ENCODE measurements at places on chromosomes 13 and 19.

- no peak for DNase-seq
These were observed 811 bp downstream of the ARMC6 start for GRCh38 chr19:19034204-19034624.

GRCh38 chr19:47094557-47095475 lies 18.8 kb downstream of the ZC3H4 start:
- no peak for DNase-seq

GRCh38 chr13:29165216-29165615 lies 345.1 kb downstream of the MTUS2 start:
- DNase-seq, result no peak

DNA sequence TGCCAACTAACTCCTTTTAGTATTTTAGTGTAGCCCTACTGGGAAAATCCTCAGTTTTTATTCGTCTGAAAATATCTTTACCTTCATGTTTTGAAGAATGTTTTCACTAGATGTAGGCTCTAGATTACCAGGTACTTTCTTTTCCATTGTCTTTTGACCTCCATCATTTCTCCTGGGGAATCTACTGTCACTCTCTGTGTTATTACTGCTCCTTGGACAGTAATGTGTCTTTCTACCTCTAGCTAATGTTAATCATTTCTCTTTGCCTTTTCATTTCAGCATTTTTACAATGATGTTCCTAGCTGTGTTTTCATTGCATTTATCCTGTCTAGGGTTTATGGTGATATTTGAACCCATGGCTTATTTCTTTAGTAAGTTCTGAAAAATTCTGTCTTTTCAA lies 61.9 kb downstream of the SPACA7 start:
- DNase-seq, result no peak

DNA sequence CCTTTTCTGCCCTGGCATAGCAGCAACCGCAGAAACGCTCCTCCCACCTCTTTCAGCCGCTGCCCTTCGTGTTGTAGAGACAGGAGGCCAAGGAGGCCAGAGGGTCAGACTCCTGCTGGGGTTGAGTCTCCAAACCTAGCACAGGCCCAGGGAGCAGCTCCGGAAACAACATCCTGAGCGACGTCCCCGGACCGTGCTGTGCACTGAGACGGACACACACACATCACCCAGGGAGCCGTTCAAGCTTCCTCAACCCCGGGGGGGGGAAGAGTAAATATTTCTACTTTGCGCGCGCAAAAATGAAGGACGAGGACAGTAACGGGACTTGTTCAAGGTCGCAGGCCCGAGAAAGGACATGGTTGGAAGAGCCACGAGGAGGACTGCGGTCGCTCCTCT lies 657 bp downstream of the ZNF550 start:
- DNase-seq, result no peak

DNA sequence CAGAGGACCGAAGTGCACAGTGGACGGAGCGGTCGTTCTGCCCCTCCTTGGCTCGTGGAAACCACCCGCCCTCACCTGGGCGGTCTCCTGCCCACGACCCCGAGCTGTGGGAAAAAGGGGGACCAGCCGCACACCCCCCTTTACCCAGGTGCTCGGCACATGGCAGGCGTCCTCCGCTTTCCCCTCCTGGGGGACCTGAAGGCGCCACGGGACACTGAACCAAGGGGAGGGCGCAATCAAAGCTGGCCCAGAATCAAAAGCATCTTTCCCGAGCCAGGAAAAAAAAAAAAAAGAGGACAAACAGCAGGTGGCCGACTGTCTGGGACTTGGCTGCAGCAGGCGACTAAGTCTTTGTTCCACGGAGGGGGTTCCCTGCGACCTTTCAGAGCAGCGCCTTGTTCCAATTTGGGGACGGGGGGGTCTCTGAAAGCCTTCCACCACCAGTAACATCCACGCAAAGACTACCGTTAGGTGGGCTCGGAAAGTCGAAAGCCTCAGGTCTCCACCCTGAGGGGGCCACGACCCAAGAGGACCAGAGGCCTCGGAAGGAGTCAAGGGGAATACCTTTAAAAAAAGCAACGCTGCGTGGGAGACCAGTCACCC lies 1.1 kb downstream of the MBD3 start:
- DNase-seq, result no peak

- DNase-seq, result no peak
These were observed 91.5 kb downstream of the TSC22D1 start for GRCh38 chr13:44484562-44485138.

DNA sequence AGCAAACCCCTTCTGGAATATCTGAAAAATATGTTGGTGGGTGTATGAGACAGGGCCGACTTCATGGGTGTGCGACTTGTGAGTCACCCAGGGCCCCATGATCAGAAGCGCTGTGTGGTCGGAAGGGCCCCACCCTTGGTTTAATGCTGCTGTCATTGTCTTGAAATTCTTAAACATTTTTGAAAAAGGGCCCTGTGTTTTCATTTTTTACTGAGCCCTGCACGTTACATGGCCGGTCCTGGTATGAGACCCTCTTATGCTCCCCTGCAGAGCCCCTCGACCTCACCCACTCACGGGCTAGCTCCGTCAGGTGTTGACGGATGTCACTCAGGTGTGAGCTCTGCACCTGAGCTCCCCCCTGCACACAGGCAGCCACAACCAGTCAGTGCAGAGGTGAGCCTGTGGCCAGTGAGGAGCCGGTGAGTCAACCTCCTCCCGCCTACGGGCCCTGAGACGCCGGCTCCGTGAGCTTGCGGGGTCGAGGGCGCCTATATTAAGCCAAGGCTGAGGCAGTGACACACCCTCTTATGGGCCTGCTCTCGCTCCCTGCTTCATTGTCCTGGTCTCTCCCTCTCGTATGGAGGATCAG lies 27.7 kb downstream of the GADD45B start:
- no peak for DNase-seq

- DNase-seq, result no peak
These were observed 2.9 kb downstream of the FXYD5 start for GRCh38 chr19:35157431-35157830.

DNA sequence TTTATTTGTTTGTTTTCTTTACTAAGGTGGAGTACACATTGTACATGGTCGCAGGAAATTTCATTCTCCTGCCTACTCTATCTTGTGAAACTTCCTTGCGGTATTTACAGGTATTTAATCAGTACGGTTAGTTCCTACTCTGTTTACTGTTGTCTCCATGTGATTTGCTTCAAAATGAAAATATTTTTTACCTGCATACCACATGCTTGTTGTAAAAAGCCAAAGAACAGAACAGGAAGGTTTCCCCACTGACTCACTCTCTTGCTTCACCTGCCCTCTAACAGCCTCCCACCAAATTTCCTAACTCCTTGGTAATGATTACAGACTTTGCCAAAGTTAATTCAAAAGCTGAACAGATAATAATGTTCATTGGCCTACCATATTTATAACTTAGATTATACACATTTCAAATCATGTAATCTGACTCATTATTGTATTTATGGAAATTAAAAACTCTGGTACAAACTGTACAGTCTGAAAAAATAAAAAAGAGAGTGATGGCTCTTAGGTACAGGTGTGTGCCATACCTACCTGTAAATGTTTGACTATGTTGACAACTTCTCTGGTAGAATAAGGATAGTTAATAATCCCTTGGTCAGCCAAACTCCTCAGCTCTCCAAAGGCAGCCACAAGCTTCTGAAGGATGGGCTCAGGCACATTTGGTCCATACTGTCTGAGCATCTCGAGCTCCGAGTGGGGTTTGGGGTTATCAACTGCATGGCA lies 239.9 kb downstream of the VWA8 start:
- DNase-seq, result no peak

- no peak for DNase-seq
These were observed 24.8 kb downstream of the UPF1 start for GRCh38 chr19:18856385-18857126.

DNA sequence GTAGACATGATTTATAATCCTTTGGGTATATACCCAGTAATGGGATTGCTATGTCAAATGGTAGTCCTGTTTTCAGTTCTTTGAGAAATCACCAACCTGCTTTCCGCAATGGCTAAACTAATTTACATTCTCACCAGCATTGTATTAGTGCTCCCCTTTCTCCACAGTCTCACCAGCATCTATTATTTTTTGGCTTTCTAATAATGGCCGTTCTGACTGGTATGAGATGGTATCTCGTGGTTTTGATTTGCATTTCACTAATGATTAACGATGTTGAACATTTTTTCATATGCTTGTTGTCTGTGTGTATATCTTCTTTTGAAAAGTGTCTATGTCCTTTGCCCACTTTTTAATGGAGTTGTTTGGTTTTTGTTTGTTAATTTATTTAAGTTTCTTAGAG lies 165.1 kb downstream of the PDS5B start:
- DNase-seq, result no peak

DNA sequence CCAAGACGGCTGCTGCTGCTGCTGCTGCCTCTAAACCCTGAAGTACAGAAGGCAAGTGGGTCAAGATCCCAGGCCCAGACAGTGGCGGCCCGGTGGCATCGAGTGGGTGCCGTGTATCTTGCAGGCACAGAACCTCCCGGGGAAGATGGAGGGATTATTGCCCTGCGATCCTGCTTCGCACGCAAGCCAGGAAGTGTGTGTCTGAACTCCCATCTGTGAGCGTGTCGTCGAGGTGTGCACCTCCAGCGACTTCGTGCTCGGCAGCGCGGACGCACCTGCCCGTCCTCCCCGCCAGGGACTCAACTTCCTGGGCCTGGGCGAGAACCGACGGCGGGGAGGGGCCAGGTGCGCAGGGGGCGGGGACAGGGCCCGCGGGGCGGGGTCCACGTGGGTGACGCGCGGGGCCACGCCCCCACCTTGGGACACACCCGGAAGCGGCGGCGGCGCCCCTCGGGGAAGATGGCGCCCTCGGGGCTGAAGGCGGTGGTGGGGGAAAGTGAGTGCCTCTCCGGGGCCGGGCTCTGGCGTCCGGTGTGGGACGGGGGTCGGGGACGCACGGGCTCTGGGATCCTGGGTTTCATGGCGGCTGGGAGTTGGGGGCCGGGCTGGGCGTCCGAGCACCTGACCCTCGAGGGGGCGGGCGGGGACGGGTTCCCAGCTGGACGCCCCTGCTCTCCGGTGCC lies at the start of gene STXBP2:
TSS of gene STXBP2 (plus strand) at position 420 of the 683 bp plus-strand sequence. CDS start at position 460, 40 bp downstream.
- DNase-seq, result no peak

GRCh38 chr13:91349992-91350911 lies 2.8 kb downstream of the MIR17HG start:
- no peak for DNase-seq

DNA sequence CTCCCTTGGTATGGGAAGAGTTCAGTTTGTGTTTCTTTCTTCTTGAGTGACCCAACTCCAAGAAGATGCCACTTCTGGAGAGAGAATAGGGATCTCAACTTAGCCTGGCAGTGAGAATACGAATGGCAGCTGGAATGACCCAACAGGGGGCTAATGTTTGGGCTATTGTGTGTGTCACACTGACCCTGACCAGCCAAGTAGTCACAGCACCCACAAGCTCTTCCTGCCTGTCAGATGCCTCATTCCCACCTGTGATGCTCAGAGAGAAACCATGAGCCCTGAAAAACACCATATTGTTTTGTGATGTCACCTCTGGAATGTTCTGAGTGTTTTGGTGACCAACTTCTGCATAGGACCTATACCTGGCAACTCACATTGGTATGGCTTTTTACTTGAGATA lies at the start of gene CBY2:
TSS of gene CBY2 (plus strand) at position 233 of the 400 bp plus-strand sequence. CDS start at position 304, 71 bp downstream.
- DNase-seq, result peak; percentile 16

GRCh38 chr13:73075546-73075945 lies 16.7 kb downstream of the KLF5 start:
- no peak for DNase-seq

GRCh38 chr19:34482380-34483250 lies 1.1 kb downstream of the WTIP start:
- DNase-seq, result no peak

- no peak for DNase-seq
These were observed 226.4 kb downstream of the PCDH17 start for GRCh38 chr13:57857945-57858344.

DNA sequence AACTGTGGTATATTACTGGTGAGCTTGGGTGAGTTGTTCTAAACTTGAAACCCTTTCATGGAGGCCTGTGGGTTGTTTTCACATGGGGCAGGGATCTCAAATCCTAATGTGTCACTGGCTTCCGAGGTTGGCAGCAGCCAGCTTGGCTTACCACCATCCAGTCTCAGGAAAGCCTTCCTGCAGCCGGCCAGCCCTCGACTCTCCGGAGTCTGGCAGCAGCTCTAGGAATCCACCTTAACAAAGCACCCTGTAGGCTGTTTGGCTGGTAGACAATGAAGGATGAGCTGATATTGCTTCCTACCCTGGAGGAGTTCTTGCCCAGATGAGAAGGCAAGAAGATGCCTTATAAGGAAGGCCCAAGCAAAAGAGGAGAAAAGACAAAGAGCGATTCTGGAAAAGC lies 188.3 kb downstream of the KLF12 start:
- DNase-seq, result no peak

DNA sequence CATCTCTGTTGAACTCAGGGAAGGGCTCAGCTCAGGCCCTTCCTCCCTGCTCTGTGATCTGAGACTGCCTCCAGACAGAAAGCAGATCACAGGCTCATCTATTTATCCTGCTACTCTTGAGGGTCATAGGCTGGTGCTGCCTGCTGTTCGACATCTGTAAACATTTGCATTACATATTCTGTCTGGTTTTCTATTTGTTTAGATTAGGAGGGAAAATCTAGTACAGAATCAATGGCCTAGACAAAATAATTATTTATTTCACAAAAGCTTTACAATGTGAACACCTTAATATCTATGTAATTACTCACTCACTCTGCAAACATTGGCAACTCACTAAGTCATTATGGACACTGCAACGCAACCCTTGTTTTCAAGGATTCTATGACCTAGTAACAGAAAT lies 43.0 kb downstream of the CEP89 start:
- no peak for DNase-seq

DNA sequence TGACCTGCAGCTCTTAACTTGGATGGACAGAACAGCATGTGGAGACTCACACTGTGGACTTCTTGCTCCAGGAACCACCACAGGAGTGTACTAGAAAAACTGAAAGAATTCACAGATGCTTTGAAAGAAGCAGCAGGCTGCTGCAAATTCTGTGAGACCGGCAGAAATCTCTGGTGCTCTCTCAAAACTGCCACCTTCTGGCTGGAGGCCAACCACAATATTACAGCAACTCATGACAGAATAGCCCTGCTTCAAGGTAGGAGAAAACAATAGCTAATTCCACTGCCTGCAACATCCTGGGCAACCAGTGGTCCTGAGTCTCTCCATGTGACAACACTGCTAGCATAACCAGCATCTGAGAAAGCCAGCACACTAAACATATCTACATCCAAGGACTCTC lies 26.9 kb downstream of the CDK8 start:
- DNase-seq, result no peak

GRCh38 chr13:75194717-75195462 lies 287.1 kb downstream of the TBC1D4 start:
- no peak for DNase-seq

DNA sequence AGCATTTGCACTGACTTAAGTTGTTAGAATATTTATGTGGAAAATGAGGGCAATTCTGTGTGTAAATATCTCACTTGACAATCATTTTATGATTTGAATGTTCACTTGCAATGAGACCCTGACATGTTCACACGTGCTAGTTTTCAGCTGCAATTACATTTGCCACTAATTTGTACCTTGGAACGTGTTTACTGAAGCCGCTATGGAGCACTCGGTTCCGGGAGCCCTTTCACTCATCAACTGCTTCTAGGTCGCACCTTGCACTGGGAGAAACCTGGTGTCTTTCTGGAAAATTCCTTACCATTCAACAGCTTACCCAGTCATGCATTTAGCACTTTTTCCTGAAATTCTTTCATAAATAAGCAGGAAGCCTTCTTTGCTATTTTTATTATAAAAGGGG lies 229.6 kb downstream of the ZIC5 start:
- no peak for DNase-seq

- DNase-seq, result no peak
These were observed 136.8 kb downstream of the MIPEP start for GRCh38 chr13:23752111-23753001.

- no peak for DNase-seq
These were observed 102.8 kb upstream of the SLC10A2 start for GRCh38 chr13:103168901-103169508.

All from right atrium auricular region (tissue), 2 donors.